ENCODE measurements at places on chromosomes 13 and 19.

- DNase-seq: no peak
These were observed 97.4 kb downstream of the ZDHHC20 start for GRCh38 chr13:21361706-21362105.

DNA sequence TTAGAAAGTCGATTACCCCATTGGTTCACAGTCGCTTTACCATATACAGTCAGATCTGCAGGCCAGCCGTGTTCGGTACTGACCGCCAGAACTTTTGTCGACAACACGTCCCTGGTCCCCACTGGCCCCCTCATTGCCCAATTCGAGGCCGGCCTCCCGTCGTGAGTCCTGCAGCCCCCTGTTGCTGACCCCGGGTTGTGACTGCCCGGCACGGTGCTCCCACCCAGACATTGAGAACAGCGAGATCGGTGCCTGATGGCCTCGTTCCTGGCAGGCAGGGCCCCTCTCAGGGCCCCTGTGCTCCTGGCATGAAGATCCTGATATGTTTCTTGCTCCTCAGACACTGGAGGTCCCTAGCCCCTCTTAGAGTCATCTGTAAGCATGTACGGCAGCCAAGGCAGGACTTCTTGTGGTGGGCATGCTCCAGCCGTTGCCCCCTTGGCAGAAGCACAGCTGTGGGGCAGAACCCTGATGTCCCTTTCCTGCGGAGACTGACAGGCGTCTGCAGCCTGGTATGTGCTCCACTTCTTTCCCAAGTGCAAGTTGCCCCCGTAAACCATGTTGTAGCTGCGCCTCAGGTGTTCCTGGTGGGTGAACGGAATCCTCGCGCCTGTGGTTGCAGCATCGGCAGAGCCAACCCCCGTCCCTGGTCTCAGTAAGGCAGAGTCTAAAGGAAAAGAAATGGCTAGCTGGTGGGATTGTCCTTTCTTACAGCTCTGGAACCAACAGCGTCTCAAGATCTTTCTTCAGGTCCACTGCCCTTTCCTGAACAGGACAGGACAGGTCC lies 123.2 kb upstream of the SPACA7 start:
- no peak for DNase-seq

DNA sequence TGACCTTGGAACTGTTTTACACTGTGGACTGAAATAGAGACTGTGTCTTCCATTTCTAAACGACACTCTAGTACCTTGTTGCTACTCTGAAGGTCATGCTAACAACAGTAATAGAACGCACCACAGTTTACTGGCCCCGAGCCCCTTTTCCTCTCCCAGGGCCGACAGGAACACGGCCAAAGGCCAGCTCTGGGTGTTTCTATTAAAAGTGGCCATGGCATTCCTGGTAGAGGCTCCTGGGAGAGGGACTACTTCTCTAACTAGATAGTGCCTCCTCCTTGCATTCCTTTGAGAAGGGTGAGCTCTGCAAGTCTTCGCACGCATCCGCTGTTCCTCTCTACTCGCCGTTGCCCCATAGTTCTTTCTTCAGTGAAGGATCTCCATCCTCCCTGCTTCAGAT lies 18.7 kb upstream of the SIAH3 start:
- DNase-seq: no peak

- peak; percentile 49 for DNase-seq
These were observed 171.4 kb downstream of the OXGR1 start for GRCh38 chr13:96822895-96823294.

GRCh38 chr19:39208175-39208795 lies 4.2 kb upstream of the SYCN start:
- DNase-seq: no peak

All from fibroblast of mammary gland (primary cell).